ENCODE measurements at places on chromosomes 6 and 20. TPM values are rescaled to one million over a fixed set of nuclear protein-coding genes. Genes with fewer than 3 reads are reported as not detected.

GRCh38 chr6:38591439-38591838 lies 48.3 kb downstream of the BTBD9 start:
- no peak for DNase-seq

- DNase-seq: no peak
Observed at GRCh38 chr6:52726741-52727535, 36.3 kb downstream of the GSTA2 start.

NTSR1 gene
- polyA plus RNA-seq: 1.1 TPM

DNA sequence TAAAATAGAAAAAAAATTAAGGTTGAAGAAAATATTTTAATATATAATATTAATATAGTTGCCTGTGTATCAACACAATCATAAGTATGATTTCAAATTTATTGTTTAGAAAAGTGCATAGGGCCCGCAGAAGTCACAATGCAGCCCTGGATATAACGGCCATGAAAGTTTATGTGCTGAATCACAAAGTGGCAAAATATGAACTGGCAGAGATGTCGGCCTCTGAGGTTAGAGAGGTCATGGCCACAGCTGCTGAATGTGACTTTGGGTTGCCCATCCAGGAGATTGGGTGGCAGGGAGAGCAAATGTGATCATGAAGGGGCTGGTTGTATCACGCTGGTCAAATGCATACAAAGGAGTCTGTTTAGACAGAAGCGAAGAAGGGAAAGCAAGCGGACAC lies 35.7 kb downstream of the COL11A2 start:
- no peak for DNase-seq

- DNase-seq: no peak
Observed at GRCh38 chr6:164148788-164149187, 734.3 kb downstream of the QKI start.

GRCh38 chr20:58327211-58327610 lies 17.7 kb downstream of the RAB22A start:
- no peak for DNase-seq

HTR1E gene
- polyA plus RNA-seq: 0.96 TPM

- DNase-seq: no peak
Observed at GRCh38 chr6:90584636-90585255, 2.1 kb downstream of the MAP3K7 start.

MACROD2 gene
- polyA plus RNA-seq: 13.8 TPM

DNA sequence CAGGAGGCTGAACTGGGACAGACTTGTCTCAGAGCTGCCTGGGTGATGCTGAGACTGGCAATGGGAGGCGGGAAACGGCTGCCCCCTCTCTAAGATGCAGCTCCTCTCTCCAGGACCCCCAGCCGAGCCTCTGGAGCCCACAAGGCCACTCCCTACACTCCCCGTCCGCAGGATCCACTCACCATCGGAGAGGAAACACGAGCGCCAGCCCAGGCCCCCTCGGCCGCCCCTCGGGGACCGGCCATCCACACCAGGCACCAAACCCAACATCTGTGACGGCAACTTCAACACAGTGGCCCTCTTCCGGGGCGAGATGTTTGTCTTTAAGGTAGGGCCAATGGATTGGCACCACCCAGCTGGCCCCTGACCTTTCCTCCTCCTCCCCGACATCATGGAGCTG lies 10.8 kb downstream of the MMP24OS start:
- DNase-seq: no peak

- DNase-seq: no peak
Observed at GRCh38 chr6:115821798-115822197, 238.9 kb downstream of the FRK start.

ADGRF4 gene
- polyA plus RNA-seq: 0.20 TPM

DNA sequence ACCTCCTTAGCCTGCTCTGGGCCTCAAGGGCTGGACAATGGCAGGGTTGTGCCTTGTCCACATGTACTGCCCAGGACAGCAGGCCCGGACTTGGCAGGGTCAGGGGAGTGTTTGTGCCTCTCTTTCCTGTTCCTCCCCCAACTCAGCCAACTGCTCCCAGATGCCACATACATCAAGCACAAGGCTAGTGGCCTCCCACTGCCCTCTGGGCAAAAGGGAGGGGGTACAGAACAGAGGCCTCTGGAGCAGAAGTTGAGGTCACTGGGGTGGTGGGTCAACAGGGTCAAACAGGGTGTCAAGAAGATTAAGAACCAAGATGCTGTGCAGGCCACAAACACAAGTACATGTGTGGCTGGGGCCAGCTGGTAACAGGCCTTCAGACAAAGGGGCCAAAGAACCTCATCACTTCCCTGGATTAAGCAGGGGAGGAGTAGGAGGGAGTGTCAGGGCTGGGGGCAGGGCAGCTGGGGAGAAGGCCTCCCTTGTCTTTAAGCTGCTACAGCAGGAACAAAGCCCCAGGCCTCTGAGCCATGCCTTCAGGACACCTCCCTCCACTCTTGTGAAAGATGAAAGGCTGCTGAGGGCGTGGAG lies 36.0 kb downstream of the KCNK5 start:
- no peak for DNase-seq

GRCh38 chr6:7035837-7036249 lies 71.9 kb upstream of the RREB1 start:
- DNase-seq: no peak

RSPH9 gene
- polyA plus RNA-seq: 1.4 TPM
